ENCODE measurements at places on chromosomes 4 and X.

DNA sequence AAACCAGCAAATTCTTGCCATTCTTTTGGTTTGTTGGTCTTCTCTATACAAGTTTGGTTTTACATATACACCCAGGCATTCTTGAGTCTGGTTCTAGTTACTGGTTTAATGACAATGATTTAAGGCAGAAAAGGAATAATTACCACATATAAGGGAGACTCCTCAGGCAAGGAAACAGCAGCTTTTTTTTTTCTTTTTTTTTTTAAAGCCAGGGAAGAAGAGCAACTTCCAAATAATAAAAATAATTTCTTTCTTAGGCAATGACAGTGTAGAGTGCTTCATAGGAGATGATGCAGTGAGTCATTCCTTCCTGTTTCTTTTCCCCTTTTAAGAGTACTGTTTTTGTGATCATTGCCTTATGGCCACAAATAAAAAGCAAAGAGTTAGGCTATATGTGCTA, 289.7 kb downstream of the DKK2 start:
- H3K36me3 ChIP-seq = no peaks in the 10 kb centered on the region
- no peak for DNase-seq
- no peaks in the 10 kb centered on the region for H3K27me3 ChIP-seq
- H3K4me1 ChIP-seq = no peaks in the 10 kb centered on the region
- H3K4me3 ChIP-seq = no peak overlapping the region

DNA sequence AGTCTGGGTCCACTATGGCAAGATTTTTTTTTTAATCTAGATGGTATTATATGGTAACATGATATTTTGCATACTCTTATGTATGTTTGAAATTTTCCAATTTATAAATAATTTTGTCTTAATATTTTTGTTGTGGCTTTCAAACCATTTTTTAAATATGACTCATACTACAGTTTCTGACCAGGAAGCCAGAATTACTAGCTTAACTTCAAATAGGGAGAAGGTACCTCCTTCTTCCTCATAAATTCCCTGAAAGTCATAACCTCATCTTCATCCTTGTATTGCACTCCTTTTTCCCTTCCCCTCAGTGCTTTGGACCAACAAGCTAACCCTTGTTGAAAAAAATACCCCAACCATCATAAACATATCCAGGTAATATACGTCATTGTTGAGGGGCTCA, 21.6 kb downstream of the ARAP2 start:
- H3K36me3 ChIP-seq = peaks cover 4% of the 10 kb centered on the region
- no peak overlapping the region for H3K27ac ChIP-seq
- no peak overlapping the region for H3K4me3 ChIP-seq
- DNase-seq = no peak

GRCh38 chr4:739569-739968, 33.9 kb downstream of the PCGF3 start:
- no peak overlapping the region for H3K27ac ChIP-seq
- H3K4me1 ChIP-seq = peaks cover 3% of the 10 kb centered on the region
- no peak overlapping the region for H3K4me3 ChIP-seq
- peaks cover 6% of the 10 kb centered on the region for H3K36me3 ChIP-seq

DNA sequence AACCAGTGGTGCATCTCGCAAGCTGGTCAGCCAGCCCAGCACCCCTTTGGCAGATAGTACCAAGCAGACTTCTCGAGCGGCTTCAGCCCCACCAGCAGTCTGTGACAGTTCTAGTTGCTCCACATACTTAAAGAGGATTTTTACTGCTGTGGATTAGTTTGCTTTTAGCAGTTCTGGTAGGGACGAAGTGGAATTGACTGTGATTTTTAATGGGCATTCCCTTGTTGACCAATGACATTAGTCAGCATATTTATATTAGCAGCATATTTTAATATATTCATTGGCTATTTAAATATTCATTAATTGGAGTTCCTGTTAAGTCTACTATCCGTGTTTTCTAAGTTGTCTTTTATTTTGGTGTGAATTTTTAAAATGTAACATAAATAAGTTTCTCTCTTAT, 500.9 kb upstream of the FAT1 start:
- H3K27me3 ChIP-seq = no peaks in the 10 kb centered on the region
- DNase-seq = no peak
- H3K4me1 ChIP-seq = no peaks in the 10 kb centered on the region
- no peak overlapping the region for H3K4me3 ChIP-seq
- no peak overlapping the region for H3K27ac ChIP-seq
- H3K36me3 ChIP-seq = no peaks in the 10 kb centered on the region

DNA sequence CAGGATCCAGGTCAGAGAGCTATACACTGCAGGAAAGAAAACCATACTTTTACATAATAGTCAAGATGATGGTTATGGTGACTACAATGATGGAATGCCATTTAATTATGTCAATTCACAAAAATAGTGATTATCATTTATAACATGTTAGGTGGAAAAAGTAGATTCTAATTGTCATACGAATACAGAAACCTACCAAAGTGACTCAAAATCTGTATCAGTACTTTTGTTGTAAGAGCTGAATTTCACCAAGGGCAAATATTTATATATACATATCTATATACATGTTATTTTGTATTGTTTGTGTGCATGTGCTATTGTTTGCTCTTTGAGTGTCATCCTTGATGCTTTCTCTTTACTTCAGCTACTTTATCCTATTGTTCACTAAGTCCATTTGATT, 485.4 kb downstream of the INPP4B start:
- H3K36me3 ChIP-seq = no peaks in the 10 kb centered on the region
- H3K27me3 ChIP-seq = no peaks in the 10 kb centered on the region
- no peaks in the 10 kb centered on the region for H3K4me1 ChIP-seq
- DNase-seq = no peak
- no peak overlapping the region for H3K27ac ChIP-seq

Data from naive B cell (primary cell).